Stimulated activated CD8-positive, alpha-beta memory T cell treated with anti-CD3 and anti-CD28 coated beads, Interleukin-7, amount 100 ng/mL, for 4 hours (primary cell): ENCODE measurements at places on chromosomes 12 and 14.

GRCh38 chr12:69966409-69966808 is 141.4 kb downstream of the MYRFL start:
- DNase-seq = no peak

DNA sequence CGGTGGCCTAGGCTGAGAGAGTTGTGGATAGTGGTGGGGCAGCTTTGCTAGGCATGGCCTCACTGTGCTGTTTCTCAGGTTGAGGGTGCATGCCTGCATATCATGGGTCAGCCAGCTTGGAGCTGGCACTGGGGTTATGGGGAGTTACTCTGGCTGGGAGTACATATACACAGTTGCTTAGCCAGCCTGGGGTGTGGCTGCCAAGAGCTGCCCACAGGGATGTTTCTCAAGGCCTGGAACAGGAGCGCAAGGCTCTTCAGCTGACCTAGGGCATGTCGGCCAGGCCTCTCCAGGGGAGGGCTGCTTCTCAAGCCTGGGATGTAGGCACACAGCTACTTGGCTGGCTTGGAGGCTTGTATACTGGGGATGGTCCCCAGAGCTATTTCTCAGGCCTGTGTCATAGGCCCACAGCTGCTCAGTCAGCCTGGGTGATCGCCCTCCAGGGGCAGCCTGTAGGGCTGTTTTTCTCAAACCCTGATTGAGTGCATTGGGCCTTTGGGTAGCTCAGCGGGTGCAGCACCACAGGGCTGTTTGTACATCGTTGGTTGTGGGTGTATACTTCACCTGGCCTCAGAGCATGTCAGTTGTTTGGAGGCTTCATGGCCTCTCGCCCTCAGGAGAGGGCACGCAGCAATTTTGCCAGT is 114.9 kb downstream of the METTL25 start:
- DNase-seq = no peak

GRCh38 chr12:6538420-6539313 is 4.3 kb downstream of the GAPDH start:
- DNase-seq = no peak

- no peak for DNase-seq
These were observed 1136.7 kb downstream of the TMEM121 start for GRCh38 chr14:106662936-106663550.

DNA sequence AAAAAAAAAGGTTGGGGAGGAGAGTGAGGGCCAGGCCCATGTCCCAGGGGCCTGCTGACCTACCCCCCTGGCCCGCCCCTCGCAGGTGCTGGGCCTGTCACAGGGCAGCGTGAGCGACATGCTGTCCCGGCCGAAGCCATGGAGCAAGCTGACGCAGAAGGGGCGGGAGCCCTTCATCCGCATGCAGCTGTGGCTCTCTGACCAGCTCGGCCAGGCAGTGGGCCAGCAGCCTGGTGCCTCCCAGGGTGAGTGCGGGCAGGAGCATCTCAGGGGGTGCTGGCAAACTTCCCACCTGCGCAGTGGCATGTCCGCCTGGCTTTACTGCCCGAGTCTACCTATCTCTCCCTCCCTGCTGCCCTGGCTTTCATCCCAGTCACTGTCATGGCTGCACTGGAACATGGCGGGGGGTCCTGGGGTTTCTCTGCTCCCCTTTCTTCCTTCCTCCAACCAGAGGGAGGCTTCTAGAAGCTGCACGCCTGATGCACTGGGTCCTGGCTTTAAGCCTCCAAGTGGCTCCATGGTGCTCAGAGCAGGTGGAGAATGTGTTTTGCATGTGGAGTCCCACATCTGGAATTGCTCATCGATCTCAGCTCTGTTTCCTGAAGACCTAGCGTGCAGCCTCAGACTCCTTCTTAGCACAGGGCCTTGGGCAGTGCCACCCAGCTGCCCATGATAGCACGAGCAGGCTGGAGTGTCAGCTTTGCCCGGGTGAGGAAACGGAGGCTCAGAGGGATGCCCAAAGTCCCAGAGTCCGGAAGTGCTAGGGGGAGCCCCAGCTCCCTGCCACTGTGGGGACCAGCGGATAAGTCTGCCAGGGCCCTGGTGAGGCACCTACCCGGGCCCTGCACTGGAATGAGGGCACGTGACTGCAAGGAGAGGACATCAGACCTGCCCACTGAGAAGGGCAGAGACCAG is 46.3 kb downstream of the PHETA1 start:
- no peak for DNase-seq

DNA sequence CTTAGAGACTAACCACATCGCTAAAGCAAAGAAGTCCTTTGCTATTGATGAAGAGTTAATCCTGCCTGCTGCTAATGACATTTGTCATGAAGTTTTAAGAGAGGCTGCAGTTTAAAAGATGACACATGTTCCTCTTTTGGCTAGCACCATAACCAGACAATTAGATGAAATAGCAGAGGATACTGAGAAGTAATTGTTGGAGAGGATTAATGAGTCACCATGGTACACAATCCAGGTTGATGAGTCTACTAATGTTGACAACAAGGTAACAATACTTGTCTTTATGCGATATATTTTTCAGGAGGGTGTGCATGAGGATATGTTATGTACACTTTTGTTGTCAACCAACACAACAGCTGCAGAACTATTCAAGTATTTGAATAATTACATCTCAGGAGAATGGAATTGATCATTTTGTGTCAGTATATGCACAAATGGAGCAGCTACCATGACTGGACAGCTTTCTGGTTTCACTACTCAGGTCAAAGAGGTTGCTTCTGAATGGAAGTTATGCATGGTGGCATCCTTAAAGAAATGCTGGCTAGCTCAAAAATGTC is 56.7 kb downstream of the LRRIQ1 start:
- DNase-seq = no peak

- no peak for DNase-seq
These were observed 115.4 kb upstream of the BTG1 start for GRCh38 chr12:92261071-92261470.

DNA sequence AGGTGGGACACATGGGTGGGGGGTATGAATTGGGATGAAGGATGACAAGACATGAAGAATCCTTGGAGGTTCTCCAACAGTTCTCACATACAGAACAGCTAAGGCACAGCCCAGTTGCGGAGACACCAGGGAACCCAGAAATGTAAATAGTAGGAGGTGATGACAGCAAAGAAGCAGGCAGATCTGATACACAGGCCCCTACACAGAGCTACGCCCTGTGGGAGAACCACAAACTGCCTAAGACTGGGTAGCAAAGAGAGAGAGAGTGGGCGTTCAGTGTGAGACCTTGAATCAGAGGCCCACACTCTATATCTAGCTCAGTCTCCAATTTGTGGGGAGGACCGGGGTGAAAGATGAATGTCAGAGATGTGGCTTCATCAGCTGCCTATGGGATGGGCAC is 9.5 kb upstream of the NUMB start:
- DNase-seq = no peak

DNA sequence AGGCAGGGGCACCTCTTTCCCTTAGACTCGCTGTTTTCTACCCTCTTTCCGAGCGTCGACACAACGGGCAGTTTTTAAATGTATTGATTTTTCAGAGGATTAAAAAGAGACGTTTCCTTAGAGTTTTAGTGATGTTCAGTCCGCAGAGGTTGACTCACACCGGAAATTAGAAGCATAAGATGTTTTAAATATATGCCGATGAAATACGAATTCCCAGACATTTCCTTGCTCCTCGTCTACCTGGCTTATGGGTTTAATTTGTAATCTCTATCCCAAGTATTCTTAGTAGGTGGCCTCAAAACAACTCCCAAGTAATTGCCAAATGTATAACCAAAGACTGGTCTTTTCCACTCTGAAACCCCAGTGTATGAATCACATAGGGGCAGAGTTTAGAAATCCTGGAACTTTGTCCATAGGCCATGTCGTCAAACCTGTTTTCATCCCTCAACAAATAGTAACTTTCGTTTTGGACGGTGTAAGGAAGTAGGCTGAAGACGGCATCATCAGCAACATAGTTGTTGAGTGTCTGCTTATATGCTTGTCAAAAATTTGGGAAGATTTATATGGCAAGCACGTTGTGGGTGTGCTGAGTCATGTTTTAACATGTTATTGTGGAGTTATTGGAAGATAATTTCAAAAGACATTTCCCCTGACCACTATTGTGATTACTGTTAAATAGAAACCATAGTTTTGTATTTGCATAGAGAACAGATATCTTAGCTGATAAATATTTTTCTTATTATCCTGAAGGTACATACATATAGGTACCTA is 824 bp downstream of the TBK1 start:
- no peak for DNase-seq

- DNase-seq = no peak
These were observed 83.2 kb downstream of the PITPNM2 start for GRCh38 chr12:123067654-123068053.

- no peak for DNase-seq
These were observed 28.3 kb upstream of the PLEKHG7 start for GRCh38 chr12:92674500-92674899.

GRCh38 chr12:103944964-103945363 is 14.8 kb downstream of the HSP90B1 start:
- DNase-seq = no peak

DNA sequence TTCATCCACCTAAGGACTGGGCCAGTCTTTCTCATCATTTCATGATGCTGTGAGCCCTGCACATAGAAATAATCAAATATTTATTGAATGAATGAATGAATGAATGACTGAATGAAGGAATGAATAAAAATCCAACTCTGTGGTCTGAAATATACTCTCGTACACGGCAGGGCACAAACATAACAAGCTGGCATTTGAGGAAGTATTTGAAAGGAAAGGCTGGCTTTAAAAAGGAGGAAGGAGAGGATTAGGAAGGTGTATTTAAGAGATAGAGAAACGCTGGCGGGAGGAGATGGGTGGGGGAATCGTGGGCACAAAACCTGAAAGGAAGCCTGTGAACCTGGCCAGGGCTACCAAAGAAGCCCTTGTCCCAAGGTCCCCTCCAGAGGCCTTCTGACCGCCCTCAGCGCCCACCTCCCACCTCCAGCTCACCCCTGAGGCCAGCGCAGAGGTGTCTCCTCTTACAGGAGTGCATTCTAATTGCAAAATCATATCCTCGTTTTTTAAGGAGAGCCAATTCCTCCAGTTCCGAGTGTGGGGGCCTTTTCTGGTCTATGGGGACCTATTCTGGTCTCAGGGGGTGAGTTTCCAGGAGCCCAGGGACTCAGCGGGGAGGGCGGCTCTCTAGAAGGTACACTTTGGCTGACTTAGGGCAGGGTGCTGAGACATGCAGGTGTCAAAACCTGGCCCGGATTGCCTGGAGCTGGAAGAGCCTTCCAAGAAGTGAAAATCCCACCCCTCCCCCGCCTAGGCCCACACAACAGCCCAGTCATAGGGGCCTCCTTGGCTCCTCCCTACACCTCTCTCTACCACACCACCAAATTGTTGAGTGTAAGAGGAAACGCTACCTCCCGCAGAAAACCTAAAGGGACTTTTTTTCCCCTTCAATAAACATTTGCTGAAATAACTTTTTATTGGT is 8.7 kb upstream of the JDP2 start:
- peak; percentile 36 for DNase-seq

DNA sequence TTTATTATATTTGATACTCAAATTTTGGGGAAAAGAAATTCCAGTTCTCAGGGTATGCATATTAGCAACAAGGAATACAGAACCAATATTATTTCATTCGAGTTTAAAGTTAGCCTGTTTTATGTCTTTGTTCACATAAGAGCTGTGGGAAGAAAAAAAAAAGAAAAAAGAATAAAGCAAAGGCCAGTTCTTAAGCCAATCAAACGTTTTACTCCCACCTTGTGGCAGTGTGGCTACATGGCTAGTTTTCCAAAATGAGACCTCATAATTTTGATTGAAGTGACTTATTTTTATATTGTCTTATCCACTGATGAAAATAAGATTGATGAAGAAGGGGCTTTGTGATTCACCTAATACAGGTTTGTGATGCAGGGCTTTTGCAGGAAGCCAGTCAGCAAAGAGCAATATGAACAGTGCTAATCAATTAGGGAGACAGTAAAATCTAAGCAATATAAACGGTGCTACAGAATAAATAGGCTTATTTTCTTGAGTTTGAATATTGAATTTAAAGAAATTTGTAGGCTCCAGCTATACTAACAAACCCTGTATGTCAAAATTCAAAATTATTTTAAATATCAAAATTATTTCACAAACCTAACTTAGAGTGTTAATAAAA is 624.1 kb upstream of the FOXG1 start:
- DNase-seq = no peak

DNA sequence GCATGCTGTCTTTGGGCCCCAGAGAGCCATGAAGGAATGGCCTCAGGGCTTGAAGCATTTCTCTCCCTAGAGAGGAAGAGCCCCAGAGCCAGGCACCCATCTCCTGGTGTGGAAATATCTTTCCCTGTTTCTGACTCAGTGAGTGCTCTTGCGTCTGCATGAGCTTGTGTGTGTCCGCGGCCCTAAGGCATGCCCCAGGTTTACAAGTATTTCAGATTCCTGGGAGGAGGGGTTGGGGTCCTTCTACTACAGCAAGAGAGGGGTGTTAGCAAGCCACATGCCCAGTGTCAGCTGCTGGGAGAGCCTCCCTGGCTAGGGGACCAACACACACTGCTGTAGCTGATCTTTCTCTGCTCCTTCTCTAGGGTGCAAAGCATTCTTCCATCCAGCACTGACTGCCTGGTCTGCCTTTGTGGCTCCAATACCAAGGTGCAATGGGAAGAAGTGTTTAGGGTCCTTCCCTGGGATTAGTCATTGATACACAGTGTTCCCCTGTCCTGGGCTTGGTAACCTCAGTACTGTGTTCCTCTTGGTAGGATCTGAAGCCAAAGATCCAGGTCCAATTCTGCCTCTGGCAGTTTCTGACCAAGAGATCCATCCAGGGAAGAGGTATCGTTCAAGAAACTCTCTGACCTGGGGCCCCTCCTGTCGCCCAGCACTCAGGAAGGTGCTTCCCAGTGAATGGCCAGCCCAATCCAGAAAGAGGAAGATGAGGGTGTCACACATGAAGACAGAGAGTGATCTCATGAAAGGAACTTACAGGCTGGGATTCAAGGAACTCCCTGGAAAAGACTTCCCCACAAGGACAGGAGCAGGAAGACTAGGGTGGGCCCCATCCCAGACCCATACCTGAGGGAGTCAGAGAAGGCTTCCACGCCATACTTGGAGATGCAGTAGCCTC is 3.1 kb downstream of the RDH16 start:
- DNase-seq = no peak

GRCh38 chr14:103543721-103544387 is 14.9 kb downstream of the TRMT61A start:
- DNase-seq = no peak

DNA sequence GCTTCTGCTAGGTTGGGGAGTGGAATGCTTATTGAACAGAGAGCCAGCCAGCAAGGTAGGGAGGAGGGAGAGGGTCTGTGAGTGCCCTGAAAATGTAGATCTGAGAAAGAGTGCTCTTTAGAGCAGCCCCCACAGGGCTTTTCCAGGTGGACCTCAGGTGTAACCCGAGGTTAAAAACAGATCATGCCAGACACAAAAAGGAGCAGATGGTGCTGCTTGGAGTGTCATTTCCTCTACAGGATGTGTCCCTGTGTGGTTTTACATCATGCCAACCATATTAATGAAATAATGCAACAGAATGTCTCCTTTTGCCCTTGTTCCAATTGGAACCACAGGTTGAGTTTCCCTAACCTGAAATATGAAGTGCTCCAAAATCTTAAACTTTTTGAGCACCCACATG is 6.4 kb downstream of the SUSD6 start:
- DNase-seq = no peak

- DNase-seq = peak; percentile 32
These were observed 211.3 kb upstream of the KRR1 start for GRCh38 chr12:75722714-75723200.

- no peak for DNase-seq
These were observed 56.5 kb upstream of the KCNH3 start for GRCh38 chr12:49482095-49483051.
